Naive thymus-derived CD8-positive, alpha-beta T cell (primary cell): ENCODE measurements at places on chromosomes 6 and 20. TPM values are rescaled to one million over a fixed set of nuclear protein-coding genes. Genes with fewer than 3 reads are reported as not detected.

Gene AVP
- not detected for polyA plus RNA-seq

Gene SIGLEC1
- polyA plus RNA-seq: not detected

Gene DTD1
- 50.4 TPM for polyA plus RNA-seq

Gene OOEP
- polyA plus RNA-seq: 0.51 TPM

Gene TPBG
- not detected for polyA plus RNA-seq

Gene TRAPPC3L
- polyA plus RNA-seq: not detected

Gene CST9L
- not detected for polyA plus RNA-seq

Gene TP53INP2
- polyA plus RNA-seq: 0.08 TPM

Gene ELOVL4
- 0.40 TPM for polyA plus RNA-seq

Gene CARMIL1
- polyA plus RNA-seq: 1.3 TPM

Gene CLVS2
- not detected for polyA plus RNA-seq

Gene KIF25
- polyA plus RNA-seq: not detected

Gene CYP39A1
- polyA plus RNA-seq: not detected

Gene NFKBIL1
- polyA plus RNA-seq: 10.0 TPM

Gene PRL
- polyA plus RNA-seq: 2.6 TPM

Gene TCP11
- polyA plus RNA-seq: not detected
